ENCODE measurements at places on chromosomes 6 and 20.

DNA sequence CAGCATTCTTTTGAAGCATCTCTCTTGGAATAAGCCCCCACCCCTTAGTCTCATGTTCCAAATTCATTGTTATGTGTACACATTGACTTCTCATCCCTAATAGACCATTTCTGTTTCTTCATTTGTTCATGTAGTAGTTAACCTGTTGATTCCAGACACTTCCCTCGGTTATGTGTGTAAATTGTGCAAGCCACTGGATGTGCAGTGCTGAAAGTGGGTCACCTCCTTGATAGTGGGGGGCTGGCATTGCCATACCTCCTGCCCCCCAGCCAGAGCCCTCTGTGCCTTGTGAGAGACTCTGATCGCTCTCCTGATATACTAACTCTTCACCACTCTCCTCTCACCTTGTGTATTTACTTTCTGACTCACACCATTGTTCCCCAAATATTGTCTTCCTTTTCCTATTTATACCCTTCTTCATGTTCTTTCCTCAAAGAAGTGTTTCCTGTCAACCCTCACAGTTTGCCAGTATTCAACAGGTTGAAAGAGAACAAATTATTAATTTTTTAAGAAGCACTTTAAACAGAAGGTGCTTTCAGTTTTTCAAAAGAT lies 59.0 kb downstream of the HIVEP1 start:
- DNase-seq = no peak

DNA sequence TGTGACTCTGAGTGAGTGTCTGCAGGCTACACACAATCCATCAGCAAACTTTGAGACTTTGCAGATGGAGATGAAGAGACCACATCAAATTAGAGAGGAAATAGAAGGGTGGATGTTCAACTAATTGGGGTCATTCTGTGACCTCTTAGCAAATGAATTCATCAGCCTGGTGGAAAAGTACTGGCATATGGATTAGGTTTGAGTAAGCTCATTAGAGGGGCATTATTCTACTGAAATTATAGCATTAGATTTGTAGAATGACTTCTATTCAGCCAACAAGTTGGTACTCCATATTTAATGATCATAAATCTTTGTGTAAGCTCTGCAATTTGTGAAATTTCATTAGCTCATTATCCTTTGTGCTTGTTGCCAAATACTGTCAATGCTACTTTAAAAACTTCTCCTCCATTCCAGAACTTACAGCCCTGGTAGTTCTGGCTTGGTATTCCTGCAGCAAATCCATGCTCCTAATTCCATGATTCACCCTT lies 63.8 kb downstream of the ADTRP start:
- no peak for DNase-seq

DNA sequence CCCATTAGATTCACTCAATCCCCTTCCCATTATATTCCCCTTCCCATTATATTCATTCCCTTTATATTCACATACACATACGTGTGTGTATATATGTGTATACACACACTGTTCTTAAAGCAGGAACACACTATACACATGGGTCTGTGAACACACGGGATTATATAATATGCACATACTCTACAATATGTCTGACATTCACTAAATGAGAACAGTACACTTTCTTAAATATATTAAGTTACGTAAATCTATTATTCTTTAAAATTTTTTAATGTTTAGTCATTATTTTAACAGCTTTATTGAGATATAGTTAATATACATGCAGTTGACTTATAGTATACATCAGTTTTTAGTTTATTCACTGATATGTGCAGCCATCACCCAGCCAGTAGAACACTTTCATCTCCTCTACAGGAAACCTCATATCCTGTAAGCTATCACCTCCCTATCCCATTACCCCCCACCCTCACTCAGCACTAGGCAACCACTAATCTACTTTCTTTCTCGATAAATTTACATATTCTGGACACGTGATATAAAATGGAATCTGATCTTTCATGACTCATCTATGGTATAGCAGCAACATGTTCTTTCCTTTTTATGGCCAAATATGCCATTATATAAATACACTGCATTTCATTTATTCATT lies 13.9 kb upstream of the SUMO4 start:
- DNase-seq = no peak

GRCh38 chr20:48338717-48339116 lies 489.1 kb downstream of the PREX1 start:
- DNase-seq = no peak

DNA sequence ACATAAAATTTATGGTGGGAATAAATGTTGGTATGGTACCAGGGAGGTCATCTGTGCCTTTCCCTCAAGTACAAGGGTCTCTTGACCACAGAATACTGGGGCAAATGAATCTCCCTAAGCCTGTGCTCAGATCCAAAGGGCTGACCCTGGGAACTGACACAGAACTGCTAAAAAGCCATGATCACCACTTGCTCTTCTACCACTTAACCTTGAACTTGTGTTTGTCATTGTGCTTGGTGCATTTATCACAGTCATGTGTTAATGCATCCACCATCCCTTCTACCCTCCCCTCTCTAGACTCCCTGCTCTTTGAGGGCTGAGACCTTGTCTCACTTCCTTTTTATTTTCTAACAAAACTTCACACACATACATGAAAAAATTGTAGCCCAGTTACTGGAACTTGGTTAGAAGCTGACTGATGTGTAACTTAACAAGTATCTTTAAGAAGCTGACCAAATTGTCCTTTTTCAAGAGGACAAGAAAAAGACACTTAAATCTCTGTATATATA lies 46.1 kb upstream of the PBOV1 start:
- DNase-seq = no peak

GRCh38 chr6:116568111-116568510 lies 3.2 kb upstream of the RWDD1 start:
- DNase-seq = no peak

DNA sequence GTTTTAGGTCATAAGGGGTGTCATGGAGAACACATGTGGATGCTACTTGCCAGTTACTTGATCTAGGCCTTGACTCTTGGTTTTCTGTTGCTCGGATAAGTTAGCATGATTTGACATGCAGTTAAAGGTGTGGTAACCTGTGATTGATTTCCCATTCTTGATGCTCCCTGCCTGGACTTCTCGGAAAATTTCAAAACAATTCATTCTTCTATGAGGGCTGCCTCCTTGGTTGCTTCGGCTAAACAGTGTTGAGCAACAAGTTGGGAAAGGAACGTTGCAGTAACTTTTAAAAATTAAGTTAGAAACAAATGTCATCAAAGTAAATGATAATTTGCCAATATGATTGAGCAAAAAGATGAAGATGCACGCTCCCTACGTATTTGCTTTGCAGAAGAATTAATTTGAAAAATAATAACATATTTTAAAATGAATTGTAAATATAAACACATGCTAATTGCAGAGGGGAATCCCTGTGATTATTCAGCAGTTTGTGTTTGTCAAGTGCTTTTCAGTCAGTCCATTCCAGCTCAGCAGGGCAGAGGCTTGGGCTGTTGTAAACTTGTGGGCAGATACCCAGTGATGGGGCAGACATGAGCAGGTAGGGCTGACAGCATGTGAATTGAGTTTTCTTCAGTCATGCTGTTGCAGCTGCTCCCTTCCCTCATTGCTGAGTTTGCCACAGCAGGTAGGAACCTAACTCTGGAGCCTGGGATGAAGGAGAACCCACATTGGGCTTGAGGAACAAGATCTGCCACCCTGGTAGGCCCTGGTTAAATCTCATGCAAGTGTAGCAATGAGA lies 110.2 kb downstream of the ESR1 start:
- DNase-seq = no peak

DNA sequence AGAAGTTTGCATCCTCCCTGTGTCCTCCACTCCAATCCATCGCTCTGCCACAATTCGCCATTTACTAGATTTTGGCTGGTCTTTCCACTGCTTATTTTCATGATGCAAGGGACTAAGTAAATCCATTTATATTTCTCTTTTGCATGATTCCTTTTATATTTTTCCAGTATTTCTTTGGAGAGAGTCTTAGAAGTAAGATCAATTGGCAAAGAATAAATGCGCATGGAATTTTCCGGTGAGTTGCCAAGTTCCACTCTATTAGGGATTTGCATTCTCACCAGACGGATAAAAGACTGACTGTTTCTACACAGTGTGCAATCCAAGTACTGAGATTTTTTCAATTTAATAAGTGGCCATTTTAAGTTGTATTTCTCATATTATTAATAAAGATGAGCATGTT lies 91.7 kb upstream of the PHACTR3 start:
- DNase-seq = no peak

- DNase-seq = no peak
Observed at GRCh38 chr20:45589725-45590124, 10.6 kb upstream of the WFDC8 start.

DNA sequence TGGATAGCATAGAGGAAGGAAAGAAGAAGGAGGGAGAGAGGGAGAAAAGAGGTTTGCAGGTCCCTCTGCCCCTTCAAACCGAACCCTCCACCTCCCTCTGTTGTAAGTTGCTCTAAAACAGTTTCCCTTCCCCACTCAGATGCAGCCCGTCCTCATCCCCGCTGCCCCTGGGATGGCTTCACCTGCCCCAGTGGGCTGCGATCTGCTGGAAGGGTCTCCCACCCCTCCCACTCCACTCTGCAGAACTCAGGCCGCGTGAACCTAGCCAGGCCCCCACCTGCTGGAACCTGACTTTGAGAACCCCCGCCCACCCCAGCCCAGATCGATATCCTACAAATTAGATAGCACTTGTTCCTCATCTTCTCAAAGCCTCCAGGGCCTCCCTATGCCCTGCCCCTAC lies 190.8 kb downstream of the DLL1 start:
- DNase-seq = no peak

GRCh38 chr6:158799051-158799792 lies 19.9 kb downstream of the EZR start:
- no peak for DNase-seq

DNA sequence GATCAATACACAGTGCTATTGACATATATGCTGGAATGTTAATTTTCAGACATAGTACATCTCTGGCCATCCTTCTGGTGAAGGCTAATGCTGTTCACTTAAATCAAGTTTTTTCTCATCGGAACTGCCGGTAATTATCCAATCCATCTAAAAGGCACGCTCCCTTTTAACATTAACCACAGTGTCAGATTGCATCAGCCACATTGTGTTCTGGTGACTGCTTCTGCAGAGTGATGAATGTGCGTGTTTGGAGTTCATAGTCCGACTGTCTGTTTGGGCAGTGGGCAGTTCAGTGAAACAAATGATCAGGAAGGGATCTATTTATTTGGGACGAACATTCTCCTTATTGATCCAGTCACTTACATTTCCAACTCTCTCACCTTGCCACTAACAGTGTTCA lies 49.5 kb downstream of the SOBP start:
- DNase-seq = no peak

DNA sequence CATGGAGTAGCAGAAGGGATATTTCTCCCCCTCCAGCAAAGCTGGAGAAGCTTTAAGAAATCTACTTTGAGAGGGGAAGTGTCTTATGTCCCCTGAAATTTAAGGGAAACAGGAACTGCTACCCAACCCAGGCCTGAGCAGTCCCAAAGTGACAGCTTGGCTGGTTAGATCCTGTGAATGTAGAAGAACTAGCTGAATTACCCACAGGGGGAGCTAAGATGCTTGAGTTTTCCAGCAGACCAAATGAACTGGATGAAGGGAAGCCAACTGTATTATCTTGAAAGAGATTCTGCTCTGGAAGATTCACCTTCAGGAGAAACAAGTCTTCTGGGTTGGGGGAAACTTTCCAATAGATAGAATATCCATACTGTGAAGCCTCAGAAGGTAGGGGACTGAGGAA lies 303.3 kb upstream of the MMS22L start:
- DNase-seq = peak; percentile 19

All from WERI-Rb-1 (cell line).